ENCODE measurements at places on chromosomes 5 and 9.

DNA sequence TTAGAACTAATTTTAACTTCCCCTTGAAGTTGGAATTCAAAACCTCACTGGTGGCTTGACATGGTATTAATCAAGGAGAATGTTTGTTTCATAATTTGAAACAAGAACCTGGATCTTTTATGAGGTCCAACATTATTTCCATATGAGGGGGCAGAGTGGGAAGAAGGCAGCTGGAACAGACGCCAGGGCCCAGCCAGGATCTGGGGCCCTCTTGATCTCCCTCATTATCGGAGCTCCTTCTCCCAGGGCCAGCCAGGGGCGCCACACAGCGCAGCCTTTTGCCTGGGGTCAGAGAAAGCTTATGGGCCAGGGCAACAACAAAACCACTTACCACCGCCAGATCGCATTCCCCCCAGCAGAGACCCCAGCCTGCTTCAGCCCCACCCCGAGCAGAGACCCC lies 27.1 kb upstream of the NKD2 start:
- no peak for DNase-seq

- DNase-seq, result no peak
Observed at GRCh38 chr5:88770276-88771257, 112.4 kb downstream of the MEF2C start.

- DNase-seq, result no peak
Observed at GRCh38 chr9:70120834-70121510, 77.3 kb downstream of the MAMDC2 start.

GRCh38 chr5:80141681-80142080 lies 106.5 kb downstream of the THBS4 start:
- no peak for DNase-seq

- no peak for DNase-seq
Observed at GRCh38 chr9:111926421-111926875, 29.8 kb downstream of the UGCG start.

- no peak for DNase-seq
Observed at GRCh38 chr9:120066315-120066714, 513.7 kb downstream of the CDK5RAP2 start.

GRCh38 chr5:31172881-31173280 lies 20.6 kb upstream of the CDH6 start:
- DNase-seq, result no peak

DNA sequence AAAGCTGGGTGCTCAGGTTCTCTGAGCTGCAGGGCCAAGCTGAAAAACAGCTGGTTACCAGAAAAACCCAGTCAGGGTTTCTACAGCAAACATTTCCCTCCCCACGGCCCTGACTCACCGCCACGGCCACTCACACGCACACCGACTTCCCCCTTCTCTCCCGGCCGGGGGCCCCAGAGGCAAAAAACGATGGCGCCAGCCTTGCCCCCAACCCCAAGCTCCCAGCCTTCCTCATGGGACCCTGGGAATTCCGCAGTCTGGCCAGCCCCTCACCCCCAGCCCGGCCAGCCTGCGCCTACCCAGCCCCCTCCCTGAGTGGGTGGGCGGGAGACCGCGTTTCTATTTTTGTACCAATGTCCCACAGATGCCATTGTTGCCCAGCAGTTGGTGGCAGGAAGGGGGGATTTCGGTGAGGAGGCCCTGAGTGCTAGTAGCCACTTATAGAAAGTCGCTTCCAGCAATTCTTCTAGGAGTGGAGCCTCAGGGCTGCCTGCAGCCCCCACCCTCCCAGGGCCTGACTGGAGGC lies 18.4 kb downstream of the ENG start:
- DNase-seq, result no peak

GRCh38 chr5:153660919-153661318 lies 170.4 kb downstream of the GRIA1 start:
- DNase-seq, result no peak

DNA sequence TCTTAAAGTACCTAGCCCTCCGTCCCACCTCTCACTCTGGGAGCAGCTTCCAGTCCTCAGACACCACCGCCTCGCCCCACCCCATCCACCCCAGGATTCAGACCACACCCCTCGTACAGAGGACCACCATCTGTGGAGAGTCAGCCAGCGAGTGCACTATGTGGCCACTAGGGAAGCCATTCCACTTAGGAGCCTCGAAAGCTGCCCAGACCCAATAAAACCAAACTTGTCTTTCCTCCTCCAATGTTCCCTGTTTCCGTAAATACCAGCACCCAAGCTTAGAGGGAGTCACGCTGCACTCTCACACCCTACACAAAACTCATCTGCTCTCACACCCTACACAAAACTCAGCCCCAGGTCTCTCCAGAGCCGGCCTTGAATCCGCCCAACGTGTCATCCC lies 1.9 kb downstream of the GCNT4 start:
- no peak for DNase-seq

GRCh38 chr5:42586625-42587024 lies 163.4 kb downstream of the GHR start:
- DNase-seq, result no peak

GRCh38 chr5:157917491-157917890 lies 58.5 kb upstream of the CLINT1 start:
- DNase-seq, result no peak

DNA sequence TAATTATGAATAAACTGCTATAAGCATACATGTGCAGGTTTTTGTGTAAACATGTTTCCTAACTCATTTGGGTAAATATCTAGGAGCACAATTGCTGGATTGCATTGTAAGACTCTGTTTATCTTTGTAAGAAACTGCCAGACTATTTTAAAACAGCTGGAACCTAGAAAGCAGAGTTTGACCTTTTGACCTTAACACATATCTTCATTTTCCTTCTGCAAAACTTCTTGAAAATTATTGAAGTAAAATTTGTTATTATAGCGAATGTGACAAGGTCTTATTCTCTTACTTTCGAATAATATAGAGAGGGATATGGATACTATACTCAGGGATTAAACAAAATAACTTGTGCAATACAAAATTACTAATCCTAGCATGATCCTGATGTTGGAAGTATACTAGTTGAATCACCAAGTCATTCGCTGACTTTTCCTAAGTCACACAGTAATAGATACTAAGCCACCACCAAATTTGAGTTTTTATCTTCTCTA lies 3.2 kb upstream of the ANXA1 start:
- DNase-seq, result no peak

- DNase-seq, result no peak
Observed at GRCh38 chr5:117494188-117494587, 919.6 kb upstream of the SEMA6A start.

DNA sequence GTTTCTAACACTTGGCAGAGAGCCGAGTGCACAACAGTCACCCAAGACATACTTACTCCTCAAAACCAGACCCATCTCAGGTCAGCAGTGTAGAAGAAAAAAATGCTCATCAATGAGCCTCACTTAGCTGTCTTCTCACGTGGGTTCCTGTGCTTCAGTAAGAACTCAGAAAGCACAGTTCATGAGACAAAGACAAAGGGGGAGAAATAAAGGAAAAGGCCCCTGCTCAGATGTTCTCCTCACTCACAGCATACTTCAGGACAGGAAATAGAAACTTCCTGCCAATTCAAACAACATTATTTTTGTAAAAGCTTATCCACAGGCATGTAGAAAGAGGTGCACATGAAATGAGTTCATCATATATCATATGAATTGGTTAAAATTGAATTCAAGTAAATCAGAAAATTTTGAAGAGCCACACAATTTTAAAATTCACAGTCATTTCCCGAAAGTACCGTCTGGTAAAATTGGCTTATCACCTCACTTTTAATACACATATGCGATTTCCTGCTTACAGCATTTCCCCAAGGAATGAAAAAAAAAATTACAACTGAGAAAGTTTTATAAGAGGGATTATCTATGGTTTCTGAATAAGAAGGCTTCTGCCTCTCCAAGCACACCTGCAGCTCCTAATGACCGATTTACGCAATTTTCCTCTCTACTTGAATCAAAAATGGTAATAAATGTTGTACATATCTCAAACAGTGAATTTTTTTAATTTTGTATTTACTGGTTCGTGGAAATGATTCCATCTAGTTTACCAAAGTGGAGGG lies 328.3 kb downstream of the TMEM167A start:
- DNase-seq, result no peak

DNA sequence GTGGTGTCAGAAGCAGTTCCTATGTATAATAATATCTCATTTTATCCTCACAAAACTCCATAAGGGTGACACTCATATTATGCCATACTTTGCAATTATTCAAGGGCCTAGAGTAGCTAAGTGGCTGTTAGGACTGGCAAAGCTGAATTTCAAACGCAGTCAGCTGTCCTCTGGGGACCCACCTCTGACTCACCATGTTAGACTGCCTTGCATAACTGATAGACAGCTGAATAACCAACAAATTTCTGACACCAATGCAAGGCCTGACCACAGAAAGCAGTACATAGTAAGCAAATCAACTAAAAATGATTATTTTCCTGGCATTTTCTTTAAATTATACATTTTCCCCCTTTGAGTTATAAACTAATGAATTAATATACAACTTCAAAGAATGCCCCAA lies 251.6 kb upstream of the PTGER4 start:
- DNase-seq, result no peak

DNA sequence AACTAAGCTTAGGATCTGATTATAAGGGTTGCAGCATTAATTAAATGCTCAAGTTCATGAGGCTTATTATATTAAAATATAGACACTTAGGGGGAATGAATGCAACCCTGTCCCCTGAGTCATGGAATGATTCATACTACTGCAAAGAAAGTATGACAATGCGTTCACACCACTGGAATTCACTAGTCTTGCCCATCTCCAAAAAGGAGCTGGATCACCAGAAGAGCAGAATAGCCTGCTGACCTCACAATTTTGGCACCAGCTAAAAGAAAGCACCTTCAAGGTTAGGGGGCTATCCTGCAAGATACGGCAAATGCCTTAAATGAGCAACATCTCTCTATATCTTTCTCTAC lies 32.0 kb upstream of the TMED7 start:
- no peak for DNase-seq

GRCh38 chr5:143870871-143871632 lies 59.1 kb downstream of the HMHB1 start:
- no peak for DNase-seq

DNA sequence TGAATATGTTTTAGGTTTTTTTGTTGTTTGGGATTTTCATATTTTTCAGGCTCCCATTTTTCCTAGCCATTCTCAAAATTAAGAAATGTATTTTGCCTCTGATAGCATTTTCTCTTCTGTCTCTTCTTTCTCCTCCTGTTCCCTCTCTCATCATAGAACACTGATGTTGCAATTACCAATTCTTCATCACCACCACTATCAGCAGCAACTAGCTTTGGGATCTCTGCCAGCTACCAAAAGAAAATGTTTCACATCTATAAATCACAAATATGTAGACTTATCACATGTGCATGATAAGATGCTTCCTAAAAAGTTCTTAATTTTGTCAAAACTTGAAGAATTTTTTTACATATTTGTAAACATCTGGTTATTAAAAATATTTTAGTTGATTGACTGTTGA lies 887.1 kb downstream of the MAT2B start:
- no peak for DNase-seq

- DNase-seq, result no peak
Observed at GRCh38 chr5:113246361-113246870, 188.4 kb downstream of the TSSK1B start.

GRCh38 chr5:119393746-119394145 lies 37.9 kb downstream of the TNFAIP8 start:
- no peak for DNase-seq

DNA sequence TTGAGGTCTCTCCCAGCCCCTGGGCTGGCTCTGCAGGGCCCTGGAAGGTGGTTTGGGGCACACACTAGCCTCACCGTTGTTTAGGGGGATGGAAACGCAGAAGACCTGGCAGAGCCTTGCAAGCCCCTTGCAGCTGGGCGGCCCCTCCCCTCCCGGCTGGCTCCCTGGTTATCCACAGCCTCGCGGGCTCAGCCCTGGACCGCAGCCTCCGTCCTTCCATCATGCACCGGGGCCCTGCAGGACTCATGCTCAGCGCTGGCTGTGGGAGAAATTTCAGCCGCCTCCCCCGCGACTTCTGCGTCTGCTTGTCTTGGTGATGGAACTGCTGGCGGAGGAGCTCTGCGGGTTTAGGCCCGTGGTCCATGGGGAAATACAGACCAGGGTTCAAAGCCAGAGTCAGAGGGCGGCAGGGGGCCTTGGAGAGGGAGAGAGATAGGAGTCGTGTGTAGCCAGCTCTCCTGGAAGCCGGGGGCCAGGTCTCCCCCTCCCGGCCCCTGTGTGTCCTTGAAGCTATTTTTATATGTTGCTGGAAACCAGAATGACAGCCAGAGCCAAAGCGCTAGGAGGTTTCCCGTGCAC lies 75.8 kb upstream of the IER5L start:
- DNase-seq, result no peak

- no peak for DNase-seq
Observed at GRCh38 chr9:134839455-134840125, 41.0 kb upstream of the FCN2 start.

DNA sequence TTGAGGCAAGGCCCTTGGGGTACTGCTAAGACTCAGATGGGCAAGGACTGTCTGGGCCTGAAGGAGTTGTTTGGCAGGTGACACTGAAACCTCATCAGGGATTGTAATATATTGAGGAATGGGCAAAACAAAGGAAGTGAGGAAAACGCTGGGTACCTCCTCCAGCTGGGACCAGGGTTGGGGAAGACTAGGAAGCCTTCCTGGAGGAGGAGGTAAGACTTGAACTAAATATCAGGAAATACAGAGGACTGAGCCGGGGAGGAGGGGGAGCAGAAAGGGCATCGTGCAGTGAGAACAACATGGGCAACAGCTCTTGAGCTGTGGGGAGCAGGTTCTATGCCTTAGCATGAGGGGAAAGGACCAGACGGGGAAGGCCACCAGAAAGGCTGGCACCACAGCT lies 144.0 kb downstream of the GABBR2 start:
- no peak for DNase-seq

DNA sequence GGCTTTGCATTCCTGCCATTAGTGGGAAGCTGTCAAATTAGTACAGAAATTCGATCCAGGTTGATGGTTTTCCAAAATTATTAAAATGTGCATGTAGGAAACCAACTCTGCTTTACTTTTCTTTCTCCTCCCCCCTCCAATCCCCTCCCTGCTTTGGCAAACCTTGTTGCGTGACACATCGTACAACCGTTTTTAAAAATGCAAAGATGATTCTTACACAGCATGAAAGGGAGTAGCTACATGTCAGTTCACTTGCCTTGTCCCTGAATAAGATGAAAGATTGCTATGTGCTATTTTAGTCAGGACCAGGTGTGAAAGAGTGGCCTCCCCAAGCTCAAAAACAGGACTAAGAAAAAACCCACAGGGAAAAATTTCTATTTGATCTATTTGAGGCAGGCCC lies 11.7 kb downstream of the SNCAIP start:
- no peak for DNase-seq

DNA sequence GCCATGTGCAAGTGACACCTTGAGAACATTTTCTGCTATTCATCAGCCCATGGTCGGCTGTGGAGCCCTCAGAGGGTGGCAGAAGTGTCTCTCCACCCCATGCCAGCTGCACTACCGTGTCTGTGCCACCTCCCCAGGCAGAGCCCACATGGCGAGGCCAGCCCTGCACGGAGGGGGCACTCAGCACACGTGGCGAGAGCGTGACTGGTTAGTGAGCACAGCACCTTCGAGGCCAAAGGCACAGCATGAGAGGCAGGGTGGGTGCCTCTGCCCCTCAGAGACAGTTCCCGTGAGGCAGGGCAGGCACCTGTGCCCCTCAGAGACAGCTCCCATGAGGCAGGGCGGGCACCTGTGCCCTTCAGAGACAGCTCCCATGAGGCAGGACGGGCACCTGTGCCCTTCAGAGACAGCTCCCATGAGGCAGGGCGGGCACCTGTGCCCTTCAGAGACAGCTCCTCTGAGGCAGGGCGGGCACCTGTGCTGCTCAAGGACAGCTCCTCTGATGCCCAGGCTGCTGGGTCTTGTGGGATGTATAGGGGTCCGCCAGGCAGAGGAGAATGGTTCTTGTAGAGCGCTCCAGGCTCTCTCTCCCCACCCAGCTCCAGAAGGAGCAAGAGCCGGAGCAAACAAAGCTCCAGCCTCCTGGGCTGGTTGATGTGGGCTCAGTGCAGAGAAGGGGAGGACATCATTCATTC lies 179.8 kb upstream of the PPP1R26 start:
- DNase-seq, result no peak
